ENCODE measurements at places on chromosomes 16 and 17. TPM values are rescaled to one million over a fixed set of nuclear protein-coding genes. Genes with fewer than 3 reads are reported as not detected.

ZNF668 gene
- polyA plus RNA-seq = 11.7 TPM

CPPED1 gene
- polyA plus RNA-seq = 9.0 TPM

C1QTNF1 gene
- 17.2 TPM for polyA plus RNA-seq

STAC2 gene
- polyA plus RNA-seq = 1.0 TPM

ACSM3 gene
- polyA plus RNA-seq = 18.1 TPM

MYH8 gene
- not detected for polyA plus RNA-seq

PPP1R1B gene
- 37.5 TPM for polyA plus RNA-seq

VASN gene
- polyA plus RNA-seq = 15.5 TPM

KRTAP2-1 gene
- not detected for polyA plus RNA-seq

HBA1 gene
- polyA plus RNA-seq = 18.2 TPM

HOXB13 gene
- polyA plus RNA-seq = not detected

ATP6V0C gene
- 64.4 TPM for polyA plus RNA-seq

TMED6 gene
- polyA plus RNA-seq = 0.22 TPM

NHLRC4 gene
- 3.3 TPM for polyA plus RNA-seq

TMEM238L gene
- polyA plus RNA-seq = 0.07 TPM

ATP2A3 gene
- polyA plus RNA-seq = 26.1 TPM

ABCA3 gene
- polyA plus RNA-seq = 21.3 TPM

CCL2 gene
- polyA plus RNA-seq = 121 TPM

CD79B gene
- 3.0 TPM for polyA plus RNA-seq

STAT3 gene
- 49.3 TPM for polyA plus RNA-seq

CBFA2T3 gene
- polyA plus RNA-seq = 1.0 TPM

TPSD1 gene
- not detected for polyA plus RNA-seq

MYO15A gene
- 2.2 TPM for polyA plus RNA-seq

CRHR1 gene
- polyA plus RNA-seq = not detected

KRTAP17-1 gene
- polyA plus RNA-seq = not detected

CIBAR2 gene
- polyA plus RNA-seq = 1.7 TPM

SPATA20 gene
- polyA plus RNA-seq = 150 TPM

DRC7 gene
- polyA plus RNA-seq = 0.72 TPM

WDR81 gene
- 4.9 TPM for polyA plus RNA-seq

VTN gene
- 122 TPM for polyA plus RNA-seq

TBC1D3E gene
- not detected for polyA plus RNA-seq

NPTX1 gene
- 0.30 TPM for polyA plus RNA-seq

TMC7 gene
- 0.13 TPM for polyA plus RNA-seq

MYH11 gene
- 45.1 TPM for polyA plus RNA-seq
